Stromal cell of bone marrow (primary cell): ENCODE measurements at places on chromosomes 2 and 18.

DNA sequence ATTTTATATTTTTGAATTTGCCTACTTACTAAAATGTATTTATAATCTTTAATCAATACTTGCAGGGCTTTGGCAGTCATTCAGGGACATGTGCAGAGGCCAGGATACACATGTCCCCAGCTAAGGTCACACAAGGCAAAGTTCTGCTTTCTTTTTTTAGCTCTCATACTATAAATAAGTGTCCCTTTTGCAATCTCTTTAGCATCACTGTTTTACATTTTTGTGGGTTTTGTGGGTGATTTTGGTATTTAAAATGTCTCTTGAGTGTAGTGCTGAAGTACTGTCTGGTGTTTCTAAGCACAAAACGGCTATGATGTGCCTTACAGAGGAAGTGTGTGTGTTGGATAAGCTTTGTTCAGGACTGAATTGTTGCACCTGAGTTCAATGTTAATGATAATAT, 309.0 kb upstream of the GULP1 start:
- DNase-seq: peak; percentile 75

DNA sequence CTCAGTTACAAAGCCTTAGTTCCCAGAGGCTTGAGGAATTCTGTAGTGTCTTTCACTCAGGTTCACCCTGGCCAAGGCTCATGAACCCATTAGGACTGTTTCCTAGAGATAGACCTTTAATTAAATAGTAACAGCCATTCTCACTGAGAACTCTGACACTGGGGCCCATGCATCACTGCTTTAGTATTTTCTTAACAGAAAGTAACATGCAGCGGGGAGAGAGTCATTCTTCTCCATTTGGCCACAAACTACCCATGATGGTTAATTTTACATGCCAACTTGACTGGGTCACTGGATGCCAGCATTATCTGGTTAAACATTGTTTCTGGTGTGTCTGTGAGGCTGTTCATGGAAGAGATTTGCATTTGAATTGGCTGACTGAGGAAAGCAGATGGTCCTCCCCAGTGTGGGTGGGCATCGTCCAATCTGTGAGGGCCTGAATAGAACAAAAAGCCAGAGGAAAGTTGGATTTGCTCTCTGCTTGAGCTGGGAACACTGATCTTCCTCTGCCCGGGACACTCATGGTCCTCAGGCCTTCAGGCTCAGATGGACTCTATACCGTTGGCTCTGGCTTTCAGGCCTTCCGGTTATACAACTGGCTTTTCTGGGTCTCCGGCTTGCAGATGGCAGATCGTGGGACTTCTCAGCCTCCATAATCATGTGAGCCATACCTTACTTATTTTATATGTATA, 5.6 kb upstream of the CPLX4 start:
- peak; percentile 34 for DNase-seq

DNA sequence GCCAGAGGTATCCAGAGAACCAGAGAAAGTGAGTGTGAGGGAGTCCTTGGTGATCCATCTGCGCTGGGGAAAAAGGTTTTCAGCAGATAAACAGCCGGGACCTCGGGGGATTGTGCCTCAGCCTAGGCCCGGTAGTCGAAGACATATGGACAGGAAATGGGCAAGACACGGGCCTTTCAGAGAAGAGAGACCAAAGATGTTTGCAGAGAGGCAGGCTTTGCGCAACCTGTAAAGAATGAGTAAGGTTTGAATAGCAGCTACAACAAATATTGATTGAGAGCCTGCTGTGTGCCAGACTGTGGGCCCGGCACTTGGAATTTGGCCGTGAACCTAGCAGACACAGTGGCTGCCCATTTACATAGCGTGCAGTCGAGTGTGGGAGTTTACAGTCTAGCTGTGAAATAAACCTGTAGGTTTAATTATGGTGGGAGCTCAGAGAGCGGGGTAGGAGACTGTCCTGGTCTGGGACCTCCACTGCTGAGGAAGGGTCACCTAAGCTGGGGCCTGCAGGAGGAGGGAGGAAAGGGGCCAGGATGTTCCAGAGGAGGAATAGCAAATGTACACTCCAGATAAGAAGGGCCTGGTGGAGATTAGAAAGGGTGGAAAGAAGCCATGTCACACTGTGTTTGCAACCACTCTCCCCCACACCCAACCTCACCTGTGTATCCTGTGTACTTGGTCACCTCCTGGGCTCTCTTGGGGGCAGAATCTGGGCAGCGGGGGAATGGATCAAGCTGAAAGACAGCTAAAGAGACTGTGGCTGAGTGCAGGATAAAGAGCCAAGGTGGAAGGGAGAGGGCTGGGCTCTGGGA, 3.0 kb downstream of the SH2D6 start:
- DNase-seq: no peak

- no peak for DNase-seq
Observed at GRCh38 chr18:37242826-37243560, 322.6 kb downstream of the CELF4 start.
